ENCODE measurements at places on chromosomes 16 and 17.

DNA sequence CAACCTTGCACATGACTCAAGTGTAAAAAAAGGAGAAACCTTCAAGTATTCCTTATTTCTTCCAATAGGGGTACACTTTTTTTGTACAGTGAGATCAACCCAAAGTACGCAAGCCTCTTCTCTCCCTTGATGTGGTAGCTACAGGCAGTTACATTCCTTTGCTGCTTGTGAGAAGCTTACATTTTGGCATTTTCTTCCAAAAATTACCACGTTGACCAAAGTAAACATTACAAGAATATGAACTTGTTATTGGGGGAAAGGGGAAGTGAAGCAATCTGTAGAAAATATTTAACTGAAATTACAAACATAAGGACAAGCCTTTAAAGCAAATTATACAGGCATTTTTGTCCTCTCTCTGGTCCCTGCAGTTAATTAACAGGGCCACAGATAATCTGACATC is 97.0 kb upstream of the TOB1 start:
- no peak for DNase-seq

- peak; percentile 10 for DNase-seq
Observed at GRCh38 chr16:54928411-54929089, 2.1 kb upstream of the IRX5 start.

GRCh38 chr17:49397586-49397985 is 17.1 kb downstream of the PHB1 start:
- no peak for DNase-seq

DNA sequence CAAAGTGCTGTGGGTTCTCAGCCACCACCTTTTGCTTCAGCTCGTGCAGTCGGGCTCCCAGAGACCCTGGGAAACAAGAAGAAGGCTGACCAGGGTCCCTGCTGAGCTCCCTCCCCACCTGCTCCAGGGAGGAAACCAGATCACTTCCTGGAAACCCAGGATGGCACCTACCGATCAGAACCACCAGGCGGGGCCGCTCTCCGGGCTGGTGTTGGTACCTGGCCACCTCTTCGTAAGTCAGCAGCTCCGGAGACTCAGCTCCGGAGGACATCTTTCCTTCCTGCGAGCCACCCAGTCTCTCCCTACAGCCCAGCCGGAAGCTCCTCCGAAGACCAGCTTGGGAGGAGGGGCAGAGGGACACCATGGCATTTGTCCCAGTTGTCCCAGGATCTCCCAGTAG is 18.9 kb downstream of the MPP3 start:
- no peak for DNase-seq

DNA sequence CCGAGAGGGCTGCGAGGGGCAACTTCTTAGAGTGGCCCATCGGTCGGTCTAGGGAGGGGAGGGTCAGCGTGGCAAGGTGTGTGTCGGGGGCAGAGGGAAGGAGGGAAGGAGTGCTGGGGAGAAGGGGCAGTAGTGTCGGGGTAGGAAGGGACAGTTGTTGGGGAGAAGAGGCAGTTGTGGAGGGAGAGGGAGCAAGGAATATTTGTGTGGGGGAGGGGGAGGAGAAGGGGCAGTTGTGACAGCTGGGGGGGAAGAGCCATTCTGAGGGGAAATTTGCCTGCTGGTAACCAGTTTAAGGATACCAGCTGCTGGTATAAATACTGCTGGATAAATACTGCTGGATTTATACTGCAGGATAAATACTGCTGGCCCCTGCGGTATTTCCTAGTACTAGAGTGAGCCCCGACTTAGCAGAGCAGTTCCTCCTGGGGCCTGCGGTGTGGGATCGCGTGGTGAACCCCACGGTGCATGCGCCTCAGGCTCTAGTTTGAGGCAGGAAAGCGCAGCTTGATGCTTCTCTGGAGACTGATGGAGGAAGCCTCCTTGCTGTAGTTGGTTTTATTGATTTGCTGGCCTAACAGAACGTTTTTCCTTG is 309 bp downstream of the DNAH2 start:
- no peak for DNase-seq

DNA sequence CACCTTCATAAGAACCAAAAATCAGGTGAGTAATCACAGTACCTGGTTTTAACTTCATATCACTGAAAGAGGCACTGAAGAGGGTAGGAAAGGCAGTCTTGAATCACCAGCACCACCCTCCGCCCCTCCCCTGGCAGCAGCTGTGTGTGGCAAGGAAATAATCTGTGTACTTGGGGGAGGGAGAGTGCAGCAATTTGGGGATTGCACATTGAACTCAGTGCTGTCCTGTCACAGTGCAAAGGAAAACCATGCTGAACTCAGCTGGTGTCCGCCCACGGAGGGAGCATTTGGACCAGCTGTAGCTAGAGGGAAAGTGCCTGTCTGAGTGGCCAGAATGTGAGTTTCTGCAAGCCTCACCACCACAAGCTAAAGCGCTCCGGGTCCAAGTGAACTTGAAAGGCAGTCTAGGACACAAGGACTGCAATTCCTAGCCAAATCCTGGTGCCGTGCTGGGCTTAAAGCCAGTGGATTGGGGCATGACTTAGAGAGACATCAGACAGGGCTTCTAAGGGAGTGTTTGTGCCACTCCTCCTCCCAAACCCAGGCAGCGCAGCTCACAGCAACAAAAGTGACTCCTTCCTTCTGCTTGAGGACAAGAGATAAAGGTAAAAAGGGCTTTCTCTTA is 39.7 kb upstream of the ALDH3A1 start:
- DNase-seq, result no peak

- no peak for DNase-seq
Observed at GRCh38 chr16:76897816-76898215, 293.2 kb upstream of the MON1B start.

DNA sequence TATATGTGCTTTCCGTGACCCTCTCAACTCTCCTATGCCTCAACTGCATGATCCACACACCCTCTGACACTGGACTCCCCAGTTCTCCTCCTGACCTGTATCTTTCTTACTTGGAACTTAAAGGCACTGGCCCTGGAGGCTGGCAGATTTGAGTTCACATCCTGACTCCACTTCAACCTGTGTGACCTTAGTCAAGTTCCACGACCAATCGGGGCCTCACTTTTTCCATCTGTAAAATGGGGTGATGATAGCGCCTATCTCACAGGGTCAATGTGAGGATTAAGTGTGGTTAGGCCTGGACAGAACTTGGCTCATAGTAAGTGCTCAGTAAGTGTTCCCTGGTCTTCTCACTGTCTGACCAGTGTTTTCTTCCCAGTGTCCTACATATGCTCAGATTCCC is 25.1 kb downstream of the MARF1 start:
- DNase-seq, result no peak

DNA sequence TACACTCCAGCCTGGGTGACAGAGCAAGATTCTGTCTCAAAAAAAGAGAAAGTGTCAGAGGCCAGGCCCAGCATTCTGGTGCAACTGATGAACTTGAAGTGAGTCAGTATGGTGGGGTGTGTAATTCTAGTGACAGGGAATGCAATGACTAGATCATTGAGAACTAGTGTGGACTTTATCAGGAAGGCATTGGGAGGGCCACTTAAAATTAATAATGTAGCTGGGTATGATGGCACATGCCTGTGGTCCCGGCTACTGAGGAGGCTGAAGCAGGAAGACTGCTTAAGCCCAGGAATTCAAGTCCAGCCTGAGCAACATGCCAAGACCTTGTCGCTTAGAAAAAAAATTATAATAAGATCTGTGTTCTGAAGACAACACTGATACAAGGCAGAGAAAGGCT is 90.8 kb downstream of the STX8 start:
- no peak for DNase-seq

DNA sequence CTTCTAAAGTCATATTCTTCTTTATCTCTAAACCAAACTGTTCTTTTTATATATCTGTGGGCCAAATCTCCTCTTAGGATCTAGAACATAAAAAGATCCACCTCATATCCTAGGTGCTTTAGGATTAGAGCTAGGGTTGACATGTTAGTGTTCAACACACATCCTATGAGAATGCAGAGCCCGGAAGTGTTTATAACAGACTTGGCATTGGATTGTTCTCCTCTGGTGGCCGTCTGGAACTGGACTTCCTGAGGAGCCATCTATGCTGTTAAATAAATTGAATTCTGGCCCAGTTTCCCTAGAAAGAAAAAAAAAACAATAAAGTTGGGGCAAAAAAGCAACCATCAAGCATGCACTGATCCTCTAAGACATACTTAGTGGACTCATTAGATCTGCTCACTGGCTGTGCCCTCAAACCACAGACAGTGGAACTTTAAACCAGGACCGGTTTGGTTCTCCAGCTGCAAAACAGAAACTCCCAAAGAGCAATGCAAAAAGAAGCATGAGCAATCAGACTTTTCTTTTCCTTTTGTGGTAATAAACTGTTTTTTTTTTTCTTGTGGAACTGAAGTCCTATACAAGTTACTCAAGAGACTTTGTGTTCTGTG is 182.5 kb downstream of the ZNF18 start:
- DNase-seq, result no peak

- no peak for DNase-seq
Observed at GRCh38 chr17:13044572-13045065, 26.8 kb upstream of the ELAC2 start.

DNA sequence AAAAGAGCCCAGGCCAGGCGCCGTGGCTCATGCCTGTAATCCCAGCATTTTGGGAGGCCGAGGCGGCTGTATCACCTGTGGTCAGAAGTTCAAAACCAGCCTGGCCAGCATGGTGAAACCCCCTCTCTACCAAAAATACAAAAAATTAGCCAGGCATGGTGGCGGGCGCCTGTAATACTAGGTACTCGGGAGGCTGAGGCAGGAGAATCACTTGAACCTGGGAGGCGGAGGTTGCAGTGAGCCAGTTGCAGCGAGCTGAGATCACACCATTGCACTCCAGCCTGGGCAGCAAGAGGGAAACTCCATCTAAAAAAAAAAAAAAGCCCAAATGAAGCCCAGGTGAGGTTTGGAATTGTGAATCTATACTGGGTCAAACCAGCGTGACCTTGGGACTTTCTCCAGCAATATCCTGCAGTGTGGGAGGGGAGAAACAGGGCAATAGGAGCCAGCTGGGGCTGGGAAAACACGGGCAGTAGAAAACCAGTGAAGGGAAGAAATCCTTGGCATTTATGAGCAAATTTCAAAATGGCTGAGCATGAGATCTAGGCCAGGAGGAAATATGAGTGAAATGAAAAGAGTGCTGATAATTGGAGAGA is 8.2 kb upstream of the DHX8 start:
- no peak for DNase-seq

GRCh38 chr17:62902531-62903220 is 63.4 kb upstream of the TANC2 start:
- DNase-seq, result no peak

DNA sequence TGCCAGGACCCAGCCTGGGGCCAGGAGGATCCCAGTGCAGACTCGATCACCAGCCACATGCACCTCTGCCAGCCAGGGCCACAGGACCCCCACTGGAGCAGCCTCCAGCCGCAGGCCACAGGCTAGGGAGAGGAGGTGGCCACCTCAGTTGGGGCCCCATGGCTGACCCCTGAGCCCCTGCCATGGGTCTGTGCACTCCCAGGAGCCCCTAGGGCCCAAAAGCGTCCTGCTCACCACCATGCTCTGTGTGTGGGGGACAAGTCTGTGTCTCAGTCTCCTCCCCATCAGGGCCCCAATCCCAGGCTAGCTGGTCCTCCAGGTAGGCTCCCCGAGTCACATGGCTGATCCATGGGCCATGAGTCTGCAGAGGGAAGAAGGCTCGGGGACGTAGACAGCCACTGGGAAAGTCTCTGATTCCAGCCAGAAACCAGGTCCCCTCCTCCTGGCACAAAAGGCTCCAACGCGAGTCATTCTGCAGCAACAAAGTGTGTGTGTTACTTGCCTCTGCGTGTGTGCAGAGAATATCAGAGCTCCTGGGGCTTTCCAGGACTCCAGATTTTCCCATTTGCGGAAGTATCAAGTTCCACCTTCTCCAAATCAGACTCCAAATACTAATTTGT is 6.1 kb upstream of the PRSS8 start:
- DNase-seq, result no peak

GRCh38 chr17:46157443-46158062 is 35.7 kb downstream of the KANSL1 start:
- no peak for DNase-seq

DNA sequence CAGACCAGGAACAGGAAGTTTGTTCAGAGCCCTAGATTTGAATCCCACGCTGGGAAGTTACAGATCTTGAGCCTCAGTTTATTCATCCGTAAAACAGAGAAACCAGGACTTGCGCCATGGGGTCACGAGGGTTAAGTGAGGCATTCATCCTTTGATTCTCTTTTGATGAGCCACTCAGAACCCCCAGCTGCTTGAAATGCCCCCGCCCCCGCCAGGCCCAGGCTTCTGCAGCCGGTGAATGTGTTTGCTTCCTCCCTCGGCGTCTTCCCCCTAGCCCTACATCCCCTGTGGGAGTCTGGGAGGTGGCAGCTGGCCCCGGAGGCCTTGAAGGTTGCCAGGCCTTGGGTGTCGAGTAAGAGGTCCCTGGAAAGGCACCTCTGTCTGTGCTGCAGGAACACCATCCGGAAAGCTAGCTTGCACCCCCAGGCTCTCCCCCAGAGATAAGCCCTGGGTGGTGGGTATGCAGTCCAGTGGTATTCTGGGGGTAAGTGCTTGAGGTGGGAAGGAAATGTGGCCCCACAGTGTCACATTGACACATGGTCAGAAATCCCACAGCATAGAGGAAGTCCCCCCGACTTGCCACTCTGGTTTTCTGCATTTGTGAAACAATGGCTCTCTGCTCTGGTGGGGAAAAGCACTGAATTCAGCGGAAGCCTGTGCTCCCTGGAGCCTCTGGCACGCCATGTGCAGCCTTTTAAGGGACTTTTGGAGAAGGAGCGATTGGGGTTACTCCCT is 14.9 kb downstream of the IRF8 start:
- DNase-seq, result no peak

GRCh38 chr17:76356803-76357456 is 3.2 kb upstream of the PRPSAP1 start:
- DNase-seq, result no peak

DNA sequence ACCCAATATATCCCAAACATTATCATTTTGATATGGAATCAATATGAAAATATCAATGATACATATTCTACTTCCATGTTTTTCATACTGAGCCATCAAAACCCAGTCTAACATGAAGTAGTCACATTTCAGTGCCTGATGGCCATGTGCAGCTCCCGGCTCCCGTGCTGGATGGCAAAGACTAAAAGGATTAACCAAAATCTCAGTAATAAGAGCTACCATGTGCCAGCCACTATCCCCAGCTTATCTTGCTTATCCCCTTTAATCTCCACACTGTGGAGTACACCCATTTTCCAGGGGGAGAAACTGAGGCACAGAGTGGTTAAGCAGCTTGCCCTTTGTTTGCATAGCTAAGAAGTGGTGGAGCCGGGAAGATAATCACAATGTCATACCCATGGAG is 9.2 kb downstream of the CD300LG start:
- no peak for DNase-seq
